ENCODE measurements at places on chromosomes 12 and 14.

DNA sequence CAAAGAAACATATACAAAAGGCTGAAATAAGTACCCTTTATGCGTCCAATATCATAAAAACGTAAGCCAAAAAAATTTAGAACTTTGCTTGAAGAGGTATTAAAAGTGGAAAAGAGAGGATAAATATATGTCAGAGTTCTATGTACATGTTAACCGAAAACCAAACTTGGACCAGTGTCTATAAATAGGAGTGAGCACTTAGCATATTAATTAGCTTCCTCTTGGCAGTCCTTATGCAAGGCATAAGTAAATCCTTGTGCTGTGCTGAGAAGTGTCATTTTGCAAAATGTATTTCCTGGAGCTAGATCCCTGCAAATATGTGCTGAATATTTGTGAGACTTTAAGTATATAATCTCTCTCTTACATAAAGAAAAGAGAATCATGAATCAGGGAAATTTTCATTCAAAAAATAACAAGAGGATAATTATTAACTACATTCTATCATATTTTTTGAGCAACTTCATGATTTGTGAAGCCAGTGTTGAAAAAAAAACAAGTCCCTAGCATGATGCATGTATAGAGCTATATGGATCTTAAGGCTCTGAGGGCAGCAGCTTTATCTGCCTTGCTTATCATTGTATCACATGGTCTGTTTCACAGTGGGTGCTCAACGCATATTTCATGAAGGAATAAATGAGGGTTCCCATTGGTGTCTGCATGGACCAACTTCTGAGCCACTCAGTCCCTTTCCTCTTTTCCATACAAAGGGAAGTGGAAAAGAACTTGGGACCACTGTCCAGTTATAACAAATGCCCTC, 326.1 kb downstream of the PDZRN4 start:
- no peak for DNase-seq

GRCh38 chr14:75499084-75499875, 23.0 kb upstream of the BATF start:
- DNase-seq, result no peak

- no peak for DNase-seq
Observed at GRCh38 chr12:26818201-26818600, 14.8 kb downstream of the ITPR2 start.

- no peak for DNase-seq
Observed at GRCh38 chr12:30000401-30000800, 216.7 kb upstream of the TMTC1 start.

DNA sequence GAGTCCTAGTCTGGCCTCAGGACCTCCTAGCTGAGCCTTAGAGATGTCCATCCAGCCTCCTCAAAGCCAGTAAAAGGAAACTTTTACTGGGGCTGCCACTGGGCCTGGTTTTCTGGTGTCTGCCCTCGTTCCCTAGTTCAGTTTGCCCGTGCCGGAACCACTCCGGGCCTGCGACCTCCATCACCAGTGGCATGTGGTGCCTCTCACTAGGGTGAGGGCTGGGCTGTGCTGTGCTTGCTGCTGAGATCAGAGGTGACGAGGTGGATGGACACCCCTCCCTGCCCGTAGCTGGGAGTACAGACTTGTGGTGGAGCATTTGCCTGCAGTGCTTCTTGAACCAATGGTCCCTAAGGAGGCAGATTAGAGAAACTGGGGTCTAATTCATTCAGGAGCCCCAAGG, 75.7 kb downstream of the B4GALNT3 start:
- no peak for DNase-seq

DNA sequence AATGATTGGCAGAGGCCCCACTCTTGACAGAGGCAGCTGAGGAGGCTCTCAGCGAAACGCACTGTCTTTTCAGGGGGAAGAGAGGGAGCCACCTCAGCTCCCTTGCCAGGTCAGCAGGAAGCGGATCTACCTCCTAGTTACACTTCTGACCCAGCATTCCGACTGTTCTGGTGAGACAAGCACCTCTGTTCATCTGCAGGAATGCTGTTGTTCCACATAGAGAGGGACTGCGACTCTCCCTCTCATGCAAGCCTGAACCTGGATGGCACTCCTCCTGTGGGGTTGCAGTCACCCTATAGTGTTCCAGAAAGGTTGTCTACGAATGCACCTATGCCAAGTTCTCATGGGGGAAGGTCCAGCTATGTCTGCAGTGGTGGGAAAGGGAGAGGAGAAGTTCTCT, 37.1 kb upstream of the AEBP2 start:
- no peak for DNase-seq

- no peak for DNase-seq
Observed at GRCh38 chr12:58301730-58302122, 360.4 kb downstream of the ATP23 start.

- DNase-seq, result no peak
Observed at GRCh38 chr12:42990387-42990786, 400.8 kb upstream of the PRICKLE1 start.

- DNase-seq, result no peak
Observed at GRCh38 chr14:33930439-33930838, 20.4 kb downstream of the EGLN3 start.

DNA sequence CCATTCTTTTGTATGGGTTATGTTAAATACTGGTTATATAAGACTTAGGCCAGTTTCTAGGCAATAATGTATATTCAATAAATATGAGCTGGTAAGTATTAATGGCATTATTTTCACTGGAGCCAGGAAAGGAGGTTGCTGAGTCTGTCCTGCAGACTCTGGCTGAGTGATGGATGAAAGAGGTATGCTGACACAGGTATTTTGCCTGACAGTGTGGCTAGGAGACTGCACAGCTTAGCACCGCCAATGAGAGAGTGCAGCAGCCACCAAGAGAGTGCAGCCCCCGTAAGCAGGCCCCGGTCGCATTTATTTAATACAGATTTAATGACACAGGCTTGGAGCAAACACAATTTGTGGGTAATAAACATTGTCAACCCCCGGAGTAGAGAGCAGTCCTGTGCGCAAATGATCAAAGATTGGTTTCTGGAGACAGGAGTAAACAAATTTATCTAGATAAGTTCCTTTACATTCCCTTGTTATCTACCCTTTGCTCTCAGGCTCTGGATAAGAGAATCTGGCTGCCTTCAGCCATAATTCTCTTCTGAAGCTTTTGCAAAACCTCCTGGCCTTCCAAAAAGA, 37.4 kb downstream of the TMTC3 start:
- DNase-seq, result no peak

GRCh38 chr12:98908866-98909265, 263.8 kb downstream of the APAF1 start:
- no peak for DNase-seq

GRCh38 chr12:75477137-75477536, 3.4 kb upstream of the GLIPR1 start:
- DNase-seq, result no peak

- no peak for DNase-seq
Observed at GRCh38 chr12:45518291-45519235, 210.9 kb upstream of the ARID2 start.

Data from D341Med (cell line).